Effector memory CD4-positive, alpha-beta T cell (primary cell): ENCODE measurements at places on chromosomes 12 and 14.

- DNase-seq = no peak
Measured at GRCh38 chr12:24109381-24110039, 160.0 kb upstream of the SOX5 start.

- DNase-seq = no peak
Measured at GRCh38 chr12:88227263-88227662, 85.2 kb downstream of the TMTC3 start.

- no peak for DNase-seq
Measured at GRCh38 chr14:44626423-44626822, 119.3 kb upstream of the FSCB start.

- DNase-seq = no peak
Measured at GRCh38 chr14:52244997-52245396, 22.5 kb upstream of the PTGDR start.

DNA sequence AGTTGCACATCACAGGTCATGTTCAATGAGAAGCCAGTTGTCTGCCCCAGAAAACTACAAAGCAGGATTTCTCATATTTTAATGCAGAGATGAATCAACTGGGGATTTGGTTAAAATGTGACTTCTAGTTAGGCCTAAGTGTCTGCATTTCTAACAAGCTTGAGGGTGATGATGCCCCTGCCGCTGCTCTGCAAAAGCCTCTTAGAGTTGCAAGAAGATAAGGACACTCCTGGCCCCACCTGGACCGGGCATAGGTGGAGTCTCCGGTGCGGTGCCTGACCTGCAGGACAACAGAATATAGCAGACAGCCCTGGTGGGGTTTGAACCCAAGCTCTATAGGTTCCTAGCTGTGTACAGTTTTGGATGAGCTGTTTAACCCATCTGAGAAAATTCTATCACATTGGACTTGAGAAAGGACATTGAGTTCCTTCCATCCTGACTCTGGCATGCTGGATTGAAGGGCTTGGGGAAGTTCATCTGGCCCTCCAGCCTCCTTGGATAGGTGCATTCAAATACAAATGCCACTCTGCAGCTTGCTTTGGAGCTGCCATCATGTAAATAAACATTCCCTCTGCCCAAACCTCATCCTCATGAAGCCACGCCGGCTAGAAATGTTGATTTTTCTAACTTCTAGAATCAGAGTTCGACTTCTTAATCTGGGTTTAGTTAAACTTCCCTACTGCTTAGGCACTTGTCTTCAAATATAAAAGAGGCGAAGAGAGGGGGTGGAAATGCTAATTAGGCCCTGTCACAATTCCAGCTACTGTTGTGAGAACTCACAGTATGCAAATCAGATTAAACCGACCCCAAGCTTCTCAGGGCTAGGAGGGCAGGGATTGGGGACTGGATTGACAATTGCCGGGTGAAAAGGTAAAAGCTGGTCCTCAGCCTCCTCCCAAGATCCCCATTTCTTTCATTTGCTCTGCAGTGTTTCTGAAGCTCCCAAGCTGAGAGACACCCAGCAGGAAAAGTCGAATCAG, 1225.6 kb downstream of the VRK1 start:
- no peak for DNase-seq

GRCh38 chr12:117347588-117347987, 13.8 kb downstream of the NOS1 start:
- no peak for DNase-seq

DNA sequence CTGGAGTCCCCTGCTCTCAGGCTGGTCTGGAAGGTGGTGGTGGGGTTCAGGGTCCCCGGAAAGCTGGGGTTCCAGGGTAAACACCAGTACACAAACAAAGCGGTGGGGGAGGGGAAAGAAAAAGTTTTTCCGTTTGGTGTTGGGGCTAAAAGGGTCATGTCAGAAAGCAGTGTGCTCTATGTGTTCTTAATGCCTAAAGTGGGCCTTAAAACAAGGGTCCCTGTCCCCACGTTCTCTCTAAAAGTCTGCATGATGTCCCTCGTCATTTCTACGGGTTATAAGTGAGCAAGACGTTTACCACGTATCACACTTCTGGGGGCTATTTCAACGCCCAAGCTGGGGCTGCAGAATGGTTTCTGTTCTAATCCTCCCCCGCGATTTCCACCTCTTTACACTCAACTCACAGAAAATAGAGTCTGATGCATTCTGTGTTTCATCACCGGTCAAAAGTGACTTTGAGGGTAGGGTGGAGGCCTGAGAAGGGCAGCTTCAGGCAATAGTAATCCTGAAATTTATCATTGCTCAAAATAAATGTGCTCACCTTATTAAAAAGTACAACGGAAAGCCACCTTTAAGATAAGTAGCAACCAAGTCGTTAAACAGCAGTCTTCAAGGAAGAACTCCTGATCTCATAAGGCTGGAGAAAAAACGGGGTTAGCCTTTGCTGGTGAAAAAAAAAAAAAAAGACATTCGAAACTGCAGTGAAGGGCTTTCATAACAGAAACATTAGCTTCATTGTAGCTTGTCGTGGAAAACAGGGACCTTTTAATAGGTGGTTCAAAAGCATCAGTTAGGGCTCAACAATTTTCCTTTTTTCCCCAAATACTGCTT, 63.9 kb upstream of the PTGR2 start:
- no peak for DNase-seq

DNA sequence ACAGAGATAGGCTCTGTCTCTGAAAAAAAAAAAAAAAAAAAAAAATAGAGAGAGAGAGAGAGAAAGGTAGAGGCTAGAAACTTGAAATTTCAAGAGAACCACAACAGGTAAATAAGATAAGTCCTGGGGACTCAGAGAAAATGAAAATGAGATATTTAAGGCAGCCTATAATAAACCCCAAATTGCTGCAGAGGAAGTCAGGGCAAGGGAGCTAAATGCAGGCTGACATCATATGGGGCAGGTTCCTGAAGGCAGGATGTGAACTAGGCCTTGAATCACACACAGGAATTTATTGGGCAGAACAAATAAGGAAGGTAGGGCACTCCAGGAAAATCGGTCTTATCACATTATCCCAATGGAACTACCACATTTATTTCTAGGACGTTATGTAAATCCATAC, 54.9 kb upstream of the NUDT4 start:
- no peak for DNase-seq

DNA sequence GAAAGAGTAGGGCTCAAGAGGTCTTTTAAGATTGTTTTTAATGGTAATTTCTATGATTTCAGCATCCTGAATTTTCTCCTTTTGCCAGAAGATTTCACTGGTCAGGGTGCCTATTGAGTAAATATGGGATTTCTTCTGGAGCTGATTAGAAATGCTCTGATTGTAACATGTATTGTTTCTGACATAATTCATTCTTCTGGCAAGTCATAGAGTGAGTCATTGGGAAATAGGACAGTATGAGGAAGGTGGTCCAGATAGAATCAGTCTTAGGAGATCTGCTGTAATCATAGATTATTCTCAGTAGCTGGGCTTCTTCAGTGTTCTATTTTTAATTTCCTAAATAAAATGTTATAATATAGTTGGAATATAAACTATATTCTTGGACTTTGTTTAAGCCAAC, 182.0 kb upstream of the NAV3 start:
- no peak for DNase-seq

- DNase-seq = no peak
Measured at GRCh38 chr14:106841701-106842100, 1315.3 kb downstream of the TMEM121 start.

GRCh38 chr12:51922762-51923505, 15.6 kb downstream of the ACVRL1 start:
- DNase-seq = no peak

DNA sequence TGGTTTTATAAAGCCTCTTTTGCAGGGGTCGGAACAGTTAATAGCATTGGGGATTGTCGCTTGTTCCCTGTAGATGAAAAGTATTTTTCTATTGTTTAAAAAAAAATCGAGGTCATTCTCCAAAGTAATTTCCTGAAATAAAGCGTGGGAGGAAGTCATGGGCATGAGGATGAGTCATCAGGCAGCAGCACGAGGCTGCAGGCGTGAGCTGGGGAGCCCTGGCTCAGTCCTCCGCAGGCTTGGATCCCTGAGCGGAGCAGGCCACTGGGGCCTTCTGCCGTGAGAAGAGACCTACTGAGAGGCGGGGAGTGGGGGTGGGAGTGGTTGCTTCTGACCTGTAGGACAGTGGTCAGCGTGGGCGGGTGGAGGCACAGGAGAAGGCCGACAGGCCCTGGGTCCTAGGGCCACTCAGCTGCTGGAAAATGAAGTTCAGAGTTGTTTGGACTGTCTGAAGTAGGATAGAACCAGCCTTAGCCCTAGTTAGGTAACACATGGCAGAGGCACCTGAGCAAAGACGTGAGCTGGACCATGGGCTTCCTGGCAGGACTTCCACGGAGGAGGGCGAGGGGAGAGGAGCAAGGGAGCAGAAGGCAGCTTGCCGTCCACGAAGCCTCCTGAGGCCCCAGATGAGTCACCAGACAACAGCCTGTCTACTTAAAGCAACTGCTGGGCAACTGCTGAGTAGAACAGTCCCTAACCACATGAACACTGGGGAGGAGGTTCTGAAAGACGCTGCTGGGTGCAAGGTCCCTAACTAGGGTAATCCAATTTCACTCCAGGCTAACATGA, 21.1 kb upstream of the LGALS3 start:
- DNase-seq = peak; percentile 41

- no peak for DNase-seq
Measured at GRCh38 chr12:96811083-96811482, 96.0 kb upstream of the NEDD1 start.

GRCh38 chr12:88241862-88242570, 99.9 kb downstream of the TMTC3 start:
- DNase-seq = no peak

DNA sequence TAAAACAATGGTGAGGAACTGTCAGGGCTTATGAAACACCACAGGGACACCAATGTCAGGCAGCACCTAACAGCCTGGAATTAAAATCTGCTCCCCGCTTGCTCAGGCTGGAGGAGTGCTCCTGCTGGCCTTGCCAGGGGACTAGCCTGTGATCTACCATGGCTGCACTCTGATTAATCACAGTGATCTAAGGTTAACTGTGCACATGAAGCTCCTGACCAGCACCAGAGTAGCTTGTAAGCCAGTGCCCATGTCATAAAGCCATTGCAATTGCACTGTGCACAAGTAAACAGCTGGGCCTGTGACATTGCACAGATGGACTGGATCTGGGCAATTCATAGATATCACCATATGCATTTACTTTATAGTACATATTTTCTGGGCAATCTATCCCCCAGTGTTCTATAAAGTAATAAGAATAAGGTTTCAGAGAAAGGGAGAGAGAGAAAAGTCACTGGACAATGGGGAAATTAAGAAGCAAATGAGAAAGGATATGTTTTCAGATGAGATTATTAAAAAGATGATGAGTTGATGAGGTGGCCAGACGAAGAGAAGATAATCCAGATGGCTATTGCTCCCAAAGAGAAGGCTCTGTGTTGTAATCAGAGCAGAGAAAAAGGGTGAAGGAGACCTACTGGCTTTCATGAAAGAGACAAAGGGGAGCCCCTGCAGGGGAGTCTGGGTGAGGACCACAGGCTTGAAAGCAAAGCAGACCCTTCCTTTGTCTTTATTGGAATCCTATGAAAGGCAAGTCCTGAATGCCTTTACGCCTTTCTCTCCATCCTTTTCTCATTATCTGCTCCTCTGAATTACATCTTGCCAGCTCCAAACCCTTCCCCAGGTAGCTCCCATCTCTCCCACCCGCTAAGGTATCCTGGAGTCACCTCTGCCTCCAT, 145.8 kb downstream of the SLC38A6 start:
- DNase-seq = no peak

- no peak for DNase-seq
Measured at GRCh38 chr14:95197551-95197950, 40.2 kb upstream of the DICER1 start.

GRCh38 chr12:49776413-49776812, 35.1 kb downstream of the TMBIM6 start:
- no peak for DNase-seq

GRCh38 chr14:61719344-61720293, 24.3 kb downstream of the HIF1A start:
- no peak for DNase-seq

DNA sequence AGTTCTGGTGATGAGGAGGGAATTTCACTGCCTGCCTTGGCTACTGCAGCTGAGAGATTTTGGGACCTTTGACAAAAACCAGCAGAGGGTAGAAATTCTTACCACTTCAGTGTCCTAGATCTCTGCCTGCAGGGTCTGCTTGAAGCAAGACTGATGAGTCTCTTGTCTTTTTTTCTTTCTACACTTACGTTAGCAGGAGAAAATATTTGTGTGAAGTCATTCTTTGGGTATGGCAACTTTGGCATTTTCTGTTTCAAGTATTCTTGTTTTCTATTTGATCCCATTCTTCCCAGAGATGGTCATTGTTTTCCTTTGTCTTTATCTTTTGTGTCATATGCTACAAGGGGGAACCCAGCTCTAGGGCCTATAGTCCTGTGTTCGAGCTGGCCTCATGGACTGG, 65.6 kb upstream of the FERMT2 start:
- no peak for DNase-seq

- DNase-seq = no peak
Measured at GRCh38 chr12:42961395-42961794, 371.8 kb upstream of the PRICKLE1 start.

DNA sequence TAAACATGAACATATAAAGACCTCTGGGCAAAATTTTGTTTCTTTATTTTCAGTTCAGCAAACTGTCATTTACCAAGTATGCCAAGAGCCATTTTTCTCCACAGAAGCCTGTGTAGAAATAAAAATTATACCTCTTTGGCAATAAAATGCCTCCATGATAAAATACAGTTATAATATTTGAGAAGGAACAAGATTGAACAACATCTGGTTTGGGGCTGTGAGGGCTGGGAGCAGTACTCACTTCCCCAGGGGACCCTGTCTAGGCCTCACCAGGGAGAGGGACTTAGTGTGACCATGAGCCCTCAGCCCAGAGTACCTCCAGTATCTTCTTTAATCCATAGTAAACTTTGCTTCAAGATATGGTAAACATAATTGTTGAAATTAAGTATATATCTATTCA, 65.1 kb downstream of the DAAM1 start:
- no peak for DNase-seq

DNA sequence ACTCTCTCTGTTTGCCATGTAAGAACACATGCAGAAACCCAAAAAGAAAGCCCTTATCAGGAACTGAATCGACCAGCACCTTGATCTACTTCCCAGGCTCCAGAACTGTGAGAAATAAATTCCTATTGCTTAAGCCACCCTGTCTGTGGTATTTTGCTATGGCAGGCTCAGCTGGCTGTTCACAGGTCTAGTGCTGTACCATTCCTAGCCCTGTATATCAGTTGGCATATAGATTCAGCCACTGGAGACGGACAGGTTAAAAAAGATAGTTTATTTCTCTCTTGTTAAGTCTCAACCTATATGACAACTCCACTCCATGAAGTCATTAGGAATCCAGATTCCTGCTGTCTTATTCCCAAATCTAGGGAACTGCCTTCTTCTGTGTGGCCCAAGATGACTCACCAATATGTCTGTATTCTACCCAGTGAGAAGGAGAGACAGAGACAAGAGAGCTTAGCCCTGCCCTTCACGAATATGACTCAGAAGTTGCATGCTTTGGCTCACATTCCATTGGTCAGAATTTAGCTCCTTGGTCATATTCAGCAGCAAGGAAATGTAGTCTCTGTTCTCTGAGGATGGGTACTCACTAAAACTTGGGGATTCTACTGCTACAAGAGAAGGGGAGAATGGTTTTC, 57.0 kb downstream of the PLEKHG7 start:
- DNase-seq = no peak

GRCh38 chr14:33510991-33511390, 439.9 kb downstream of the EGLN3 start:
- DNase-seq = no peak

GRCh38 chr12:94875525-94875924, 128.0 kb downstream of the NDUFA12 start:
- DNase-seq = no peak
